ENCODE measurements at places on chromosomes 2 and 18.

DNA sequence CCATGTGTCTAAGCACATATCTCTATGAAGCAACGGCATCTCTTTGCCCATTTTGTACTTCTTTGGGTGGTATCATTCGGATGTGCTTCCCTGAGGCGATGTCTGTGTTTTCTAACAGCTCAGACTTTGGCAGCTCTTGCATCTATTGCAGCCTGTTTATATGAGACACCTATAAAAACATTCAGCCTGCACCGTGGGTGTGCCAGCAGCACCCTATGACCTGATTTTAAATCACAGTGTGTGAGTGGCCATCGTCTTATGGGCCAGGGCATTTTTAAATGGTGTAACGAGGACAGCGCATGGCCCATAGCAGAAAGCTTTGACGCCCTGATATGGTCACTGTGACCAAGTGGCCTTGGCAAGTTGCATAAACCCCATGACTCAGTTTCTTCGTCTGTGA, 12.9 kb downstream of the NPAS2 start:
- no peak overlapping the region for H3K27ac ChIP-seq
- DNase-seq = no peak
- H3K4me3 ChIP-seq = no peak overlapping the region
- no peaks in the 10 kb centered on the region for H3K4me1 ChIP-seq

DNA sequence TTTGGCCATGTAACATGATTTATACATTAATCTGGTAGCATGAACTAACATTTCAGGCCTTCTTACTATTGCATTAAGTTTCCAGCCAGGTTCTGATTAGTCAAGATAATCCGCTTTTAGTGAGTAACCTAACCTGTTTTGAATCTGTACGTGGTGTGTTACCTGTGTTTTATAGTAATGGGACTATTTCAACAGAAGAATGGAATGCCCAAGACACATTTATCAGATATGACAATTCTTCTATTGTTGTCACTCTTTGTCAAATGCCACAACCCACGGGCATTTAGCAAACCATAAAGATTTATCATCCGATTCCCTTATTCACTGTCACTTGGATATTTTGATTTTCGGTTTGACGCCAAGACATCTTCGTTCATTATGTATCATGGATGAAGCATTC, 117.9 kb downstream of the ETAA1 start:
- H3K4me1 ChIP-seq = no peaks in the 10 kb centered on the region
- H3K4me3 ChIP-seq = no peak overlapping the region
- no peak for DNase-seq
- no peak overlapping the region for H3K27ac ChIP-seq
- H3K27me3 ChIP-seq = no peaks in the 10 kb centered on the region
- peaks cover 4% of the 10 kb centered on the region for H3K36me3 ChIP-seq

- H3K4me3 ChIP-seq = no peak overlapping the region
- H3K27me3 ChIP-seq = no peaks in the 10 kb centered on the region
Observed at GRCh38 chr2:236968880-236969534, 116.7 kb upstream of the COPS8 start.

DNA sequence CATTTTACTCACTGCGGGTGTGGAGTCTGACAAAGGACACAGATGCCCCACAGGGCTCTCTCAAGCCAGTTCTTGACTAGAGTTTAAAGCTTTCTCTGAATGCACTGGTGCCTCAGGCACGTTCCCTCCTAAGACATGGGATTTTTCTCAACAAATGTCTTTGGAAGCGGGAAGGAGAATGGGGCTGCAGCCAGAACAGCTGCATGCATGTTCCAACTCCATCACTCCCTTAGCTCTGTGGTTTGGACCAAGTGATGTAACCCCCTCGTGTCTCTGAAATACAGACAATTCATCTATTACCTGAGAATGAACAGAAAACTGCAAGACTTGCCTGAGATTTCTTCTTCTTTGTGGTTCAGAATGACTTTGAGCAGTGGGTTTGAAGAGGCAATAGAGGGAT, 141.7 kb upstream of the SERPINE2 start:
- H3K27me3 ChIP-seq = no peaks in the 10 kb centered on the region
- no peak for DNase-seq
- H3K4me3 ChIP-seq = no peak overlapping the region
- H3K36me3 ChIP-seq = peaks cover 2% of the 10 kb centered on the region

GRCh38 chr2:102523651-102524050, 50.6 kb downstream of the SLC9A4 start:
- H3K27ac ChIP-seq = no peak overlapping the region
- H3K4me3 ChIP-seq = no peak overlapping the region
- no peaks in the 10 kb centered on the region for H3K4me1 ChIP-seq

DNA sequence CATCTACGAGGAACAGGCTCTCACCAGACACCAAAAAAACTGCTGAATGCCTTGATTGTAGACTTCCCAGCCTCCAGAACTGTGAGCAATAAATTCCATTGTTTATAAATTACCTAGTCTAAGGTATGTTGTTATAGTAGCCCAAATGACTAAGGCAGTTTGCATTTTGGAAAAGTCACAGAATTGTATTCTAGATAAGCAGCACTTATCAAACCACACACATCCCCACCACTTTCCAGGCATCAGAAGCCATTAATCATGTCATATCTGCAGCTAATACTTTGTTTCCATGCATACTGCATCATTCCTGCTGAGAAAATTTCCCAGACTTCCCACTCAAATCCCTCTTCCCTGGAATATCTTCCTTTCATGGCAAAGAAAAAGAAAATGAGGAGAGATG, 187.2 kb downstream of the INO80D start:
- H3K27me3 ChIP-seq = no peaks in the 10 kb centered on the region
- H3K36me3 ChIP-seq = no peaks in the 10 kb centered on the region
- no peak for DNase-seq
- H3K27ac ChIP-seq = no peak overlapping the region
- peaks cover 12% of the 10 kb centered on the region for H3K4me1 ChIP-seq
- no peak overlapping the region for H3K4me3 ChIP-seq

- H3K27ac ChIP-seq = no peak overlapping the region
- DNase-seq = no peak
- H3K4me1 ChIP-seq = no peaks in the 10 kb centered on the region
- no peaks in the 10 kb centered on the region for H3K36me3 ChIP-seq
Observed at GRCh38 chr2:29749843-29750242, 171.5 kb downstream of the ALK start.

- H3K27me3 ChIP-seq = no peaks in the 10 kb centered on the region
- DNase-seq = no peak
- H3K27ac ChIP-seq = no peak overlapping the region
- peaks cover 10% of the 10 kb centered on the region for H3K4me1 ChIP-seq
Observed at GRCh38 chr2:101349893-101350662, 37.2 kb downstream of the CREG2 start.
